Cardiac septum (tissue), 1 donor: ENCODE measurements at places on chromosomes 5 and 9.

DNA sequence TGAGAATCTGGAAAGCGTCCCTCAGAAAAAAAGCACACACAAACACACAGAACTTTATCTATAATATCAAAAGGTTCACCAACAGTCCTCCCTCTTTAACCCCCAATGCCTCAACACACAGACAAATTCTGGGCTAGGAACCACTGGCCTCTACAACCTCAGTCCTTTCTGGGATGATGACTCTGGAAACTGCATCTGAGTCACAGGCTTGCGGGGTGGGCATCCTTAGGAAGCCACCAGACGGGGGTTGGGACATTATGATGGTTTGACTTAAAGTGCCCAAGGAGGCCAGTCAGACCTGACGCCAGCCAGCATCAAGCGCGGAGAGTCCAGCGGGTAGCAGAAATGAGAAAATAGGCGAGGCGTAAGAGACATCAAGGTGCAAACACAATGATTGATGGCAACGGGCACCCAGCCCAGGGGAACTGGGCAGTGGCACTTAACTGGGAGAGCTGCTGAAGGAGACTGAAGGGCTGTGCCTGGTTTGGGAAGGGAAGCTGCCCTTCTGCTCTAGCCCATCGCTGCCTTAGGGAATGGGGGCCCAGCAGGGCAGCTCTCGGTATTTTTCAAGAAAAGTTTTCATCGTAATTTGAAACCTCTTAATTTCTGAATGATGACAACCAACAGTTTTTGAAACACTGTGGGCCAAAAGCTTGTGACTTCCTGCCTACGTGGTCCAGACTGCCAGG is 20.7 kb downstream of the SPRY4 start:
- DNase-seq = no peak

GRCh38 chr9:69785757-69786156 is 25.9 kb upstream of the PTAR1 start:
- no peak for DNase-seq

- peak; percentile 88 for DNase-seq
Measured at GRCh38 chr5:171418316-171418981, 998 bp upstream of the FGF18 start.

DNA sequence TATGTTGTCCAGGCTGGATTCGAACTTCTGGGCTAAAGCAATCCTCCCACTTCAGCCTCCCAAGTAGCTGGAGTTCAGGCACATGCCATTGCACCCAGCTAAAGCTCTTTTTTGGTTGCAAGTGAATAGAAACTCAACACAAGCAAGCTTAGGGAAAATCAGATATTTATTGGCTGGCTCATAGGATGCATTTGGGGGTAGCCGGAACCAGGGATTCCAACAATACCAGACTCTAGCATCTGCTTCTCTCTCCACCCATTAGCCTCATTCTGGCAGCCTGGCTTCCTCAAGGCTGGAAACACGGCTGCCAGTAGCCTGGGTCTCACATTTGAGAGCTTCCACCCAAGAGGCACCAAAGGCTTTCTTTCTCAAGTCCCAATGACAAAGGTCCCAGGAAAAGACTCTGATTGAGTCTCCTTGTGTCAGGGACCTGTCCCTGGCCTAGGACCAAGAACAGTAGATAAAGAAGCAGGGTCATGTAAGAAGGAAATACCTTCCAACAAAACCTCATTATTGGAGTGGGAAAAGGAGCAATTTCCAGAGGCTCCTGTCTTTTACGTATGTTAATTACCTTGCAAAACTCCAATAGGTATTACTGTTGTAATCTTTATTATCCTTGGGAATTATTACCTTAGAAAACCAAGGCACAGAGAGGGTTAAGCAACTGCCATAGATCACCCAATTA is 23.0 kb upstream of the B4GALT1 start:
- DNase-seq = no peak

- DNase-seq = no peak
Measured at GRCh38 chr9:13520069-13520468, 240.6 kb upstream of the MPDZ start.

GRCh38 chr5:176659860-176660461 is 12.7 kb downstream of the TSPAN17 start:
- DNase-seq = no peak
